ENCODE measurements at places on chromosomes 2 and 18. TPM values are rescaled to one million over a fixed set of nuclear protein-coding genes. Genes with fewer than 3 reads are reported as not detected.

CD8B gene
- 1.1 TPM for polyA plus RNA-seq

COL6A3 gene
- not detected for polyA plus RNA-seq

MLPH gene
- not detected for polyA plus RNA-seq

NOL4 gene
- polyA plus RNA-seq: not detected

UGT1A9 gene
- not detected for polyA plus RNA-seq

NRP2 gene
- 0.55 TPM for polyA plus RNA-seq

PFN4 gene
- not detected for polyA plus RNA-seq

RAPH1 gene
- not detected for polyA plus RNA-seq

TXNDC2 gene
- polyA plus RNA-seq: not detected

CDH7 gene
- polyA plus RNA-seq: not detected

MAP3K19 gene
- polyA plus RNA-seq: not detected

NR4A2 gene
- polyA plus RNA-seq: 22.7 TPM

DLX1 gene
- polyA plus RNA-seq: not detected

SERPINB3 gene
- polyA plus RNA-seq: not detected

TMEM247 gene
- polyA plus RNA-seq: not detected

TNP1 gene
- polyA plus RNA-seq: not detected

RAMP1 gene
- not detected for polyA plus RNA-seq

EIPR1 gene
- 41.5 TPM for polyA plus RNA-seq

CFAP221 gene
- not detected for polyA plus RNA-seq

PAX3 gene
- polyA plus RNA-seq: not detected

PLGLB1 gene
- polyA plus RNA-seq: 1.5 TPM

NOTO gene
- not detected for polyA plus RNA-seq

ZNF516 gene
- polyA plus RNA-seq: 1.2 TPM

MOGAT1 gene
- not detected for polyA plus RNA-seq

HOXD10 gene
- not detected for polyA plus RNA-seq

TBR1 gene
- polyA plus RNA-seq: not detected

TEKT4 gene
- polyA plus RNA-seq: not detected

CAD gene
- polyA plus RNA-seq: 18.9 TPM

ASB18 gene
- polyA plus RNA-seq: not detected

STEAP3 gene
- 1.2 TPM for polyA plus RNA-seq

GRHL1 gene
- polyA plus RNA-seq: 0.16 TPM

RAB6C gene
- not detected for polyA plus RNA-seq

MAPRE3 gene
- polyA plus RNA-seq: 2.4 TPM

INO80D gene
- polyA plus RNA-seq: 12.0 TPM

Data from IgD-negative memory B cell (primary cell).